Activated naive CD4-positive, alpha-beta T cell (primary cell): ENCODE measurements at places on chromosomes 1 and 21.

- DNase-seq = no peak
Measured at GRCh38 chr21:29389136-29389535, 90.4 kb downstream of the BACH1 start.

DNA sequence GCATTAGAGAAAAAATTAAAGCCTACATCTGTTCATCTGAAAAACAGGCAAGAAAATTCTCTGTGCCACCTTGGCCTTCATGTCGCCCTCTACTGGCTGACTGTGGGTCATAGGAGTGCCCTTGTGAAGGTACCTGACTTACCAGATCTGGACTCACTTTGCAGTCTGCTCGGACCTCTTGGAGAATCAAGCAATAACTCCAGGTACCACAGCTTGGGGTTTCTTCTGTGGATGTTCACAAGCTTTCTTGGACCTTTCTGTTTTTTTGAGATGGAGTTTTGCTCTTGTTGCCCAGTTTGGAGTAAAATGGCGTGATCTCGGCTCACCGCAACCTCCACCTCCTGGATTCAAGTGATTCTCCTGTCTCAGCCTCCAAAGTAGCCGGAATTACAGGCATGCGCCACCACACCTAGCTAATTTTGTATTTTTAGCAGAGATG lies 2.4 kb upstream of the PRAMEF18 start:
- no peak for DNase-seq

- no peak for DNase-seq
Measured at GRCh38 chr1:92544756-92545165, 58.0 kb upstream of the GFI1 start.

GRCh38 chr1:209207126-209207700 lies 376.3 kb upstream of the CAMK1G start:
- DNase-seq = no peak

- no peak for DNase-seq
Measured at GRCh38 chr1:214506972-214507431, 44.4 kb downstream of the PTPN14 start.

- DNase-seq = no peak
Measured at GRCh38 chr1:228058949-228059633, 23.4 kb upstream of the ARF1 start.

- no peak for DNase-seq
Measured at GRCh38 chr1:79040424-79041082, 34.0 kb upstream of the ADGRL4 start.

- no peak for DNase-seq
Measured at GRCh38 chr21:44019568-44019958, 7.5 kb downstream of the TRAPPC10 start.
